Activated B cell treated with CpG ODN at 0.5 μM for 24 hours (primary cell): ENCODE measurements at places on chromosomes 2 and 18. TPM values are rescaled to one million over a fixed set of nuclear protein-coding genes. Genes with fewer than 3 reads are reported as not detected.

Gene REG1B
- total RNA-seq = not detected in 2 replicates

Gene ZNG1B
- 48.5 and 53.2 TPM in 2 replicates for total RNA-seq

Gene EPB41L3
- total RNA-seq = 0.34 and 0.73 TPM in 2 replicates

Gene SEMA4C
- 0.34 and 0.55 TPM in 2 replicates for total RNA-seq

Gene C2orf80
- total RNA-seq = not detected in 2 replicates

Gene INHBB
- not detected in 2 replicates for total RNA-seq

DNA sequence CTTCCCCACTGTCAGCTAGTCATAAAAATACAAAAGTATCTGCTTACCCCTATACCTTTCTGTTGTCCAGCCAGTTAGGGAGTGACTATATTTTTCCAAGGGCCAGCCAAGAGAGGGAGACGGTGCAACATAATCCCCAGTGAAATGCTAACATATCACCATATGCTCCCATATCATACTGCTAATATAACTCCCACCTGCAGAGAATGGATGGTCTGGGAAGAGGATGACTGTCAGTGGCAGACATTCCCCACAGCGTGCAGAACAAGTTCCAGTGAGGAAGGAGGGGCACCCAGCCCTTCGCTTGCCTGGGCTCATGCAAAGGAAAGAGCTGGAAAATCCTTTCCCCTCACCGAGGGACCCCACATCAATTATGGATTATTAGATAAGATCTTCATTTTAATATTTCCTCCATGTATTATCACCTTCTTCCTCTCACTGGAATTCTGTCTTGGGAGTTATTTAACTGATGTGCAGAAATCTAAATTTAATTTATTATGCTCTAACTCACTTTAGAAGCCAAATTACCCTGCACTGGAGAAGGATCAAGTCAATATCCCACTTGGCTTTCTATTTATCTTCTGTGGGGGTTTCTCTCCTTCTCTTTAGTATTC lies 135.6 kb downstream of the GALNT14 start:
- no peak for DNase-seq

GRCh38 chr18:59062643-59063006 lies 77.1 kb upstream of the SEC11C start:
- DNase-seq = no peak

- DNase-seq = no peak
Measured at GRCh38 chr2:96359866-96360265, 24.3 kb downstream of the NCAPH start.

DNA sequence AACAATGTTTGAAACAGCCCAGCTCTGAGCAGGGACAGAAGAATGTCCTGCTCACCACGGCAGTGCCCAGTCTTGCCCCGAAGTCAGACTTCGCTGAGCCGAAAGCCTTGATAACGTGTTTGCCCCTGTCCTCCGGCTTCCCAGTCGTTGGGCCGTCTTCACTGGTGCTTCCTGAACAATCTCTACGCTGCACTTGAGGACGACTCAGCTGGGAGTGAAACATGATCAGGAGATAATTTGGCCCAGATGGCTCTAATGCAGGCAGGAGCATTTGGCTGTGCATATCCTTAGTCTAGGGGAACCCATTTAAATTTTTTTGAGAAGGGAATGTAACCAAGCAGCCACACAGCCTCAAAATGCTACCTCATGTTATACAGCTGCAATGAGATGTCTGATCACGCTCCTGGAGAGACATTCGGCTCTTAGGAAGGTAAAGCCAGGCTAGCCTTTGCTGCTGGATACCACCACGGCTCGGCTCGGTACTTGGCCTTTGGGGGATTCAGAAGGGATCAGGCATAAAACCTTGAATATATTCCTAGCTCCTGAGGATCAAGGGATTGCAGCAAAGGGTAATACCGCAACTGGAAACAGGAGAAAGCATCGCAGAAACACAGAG lies 43.6 kb downstream of the FECH start:
- no peak for DNase-seq

DNA sequence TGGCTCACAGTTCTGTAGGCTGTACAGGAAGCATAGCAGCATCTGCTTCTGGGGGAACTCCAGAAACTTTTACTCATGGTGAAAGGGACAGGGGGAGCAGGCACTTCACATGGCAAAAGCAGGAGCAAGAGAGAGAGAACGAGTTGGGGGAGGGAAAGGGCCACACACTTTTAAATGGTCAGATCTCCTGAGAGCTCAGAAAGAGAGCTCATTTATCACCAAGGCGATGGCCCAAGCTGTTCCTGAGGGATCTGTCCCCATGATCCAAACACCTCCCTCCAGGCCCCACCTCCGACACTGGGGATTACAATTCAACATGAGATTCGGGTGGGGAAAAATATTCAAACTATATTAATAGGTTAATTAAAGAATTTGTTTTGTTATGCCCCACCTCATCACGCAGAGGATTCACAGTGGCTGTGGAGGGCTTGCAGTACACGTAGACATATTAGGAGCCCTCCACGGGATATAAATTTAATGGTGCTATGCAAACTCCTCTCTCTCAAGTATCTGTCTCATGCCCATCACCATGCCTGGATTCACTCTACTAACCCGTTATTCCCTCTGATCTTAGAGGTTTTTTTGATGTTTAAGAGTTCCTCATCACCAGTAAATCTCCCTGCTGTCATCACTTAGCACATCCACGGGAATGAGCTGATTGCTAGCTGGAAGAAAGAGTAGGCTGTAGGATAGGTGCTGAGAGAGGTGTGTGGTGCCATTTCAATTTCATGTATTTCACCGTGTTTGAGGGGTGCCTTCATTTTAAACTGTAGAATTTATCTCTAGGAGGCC lies 84.5 kb upstream of the ARHGAP28 start:
- DNase-seq = no peak

DNA sequence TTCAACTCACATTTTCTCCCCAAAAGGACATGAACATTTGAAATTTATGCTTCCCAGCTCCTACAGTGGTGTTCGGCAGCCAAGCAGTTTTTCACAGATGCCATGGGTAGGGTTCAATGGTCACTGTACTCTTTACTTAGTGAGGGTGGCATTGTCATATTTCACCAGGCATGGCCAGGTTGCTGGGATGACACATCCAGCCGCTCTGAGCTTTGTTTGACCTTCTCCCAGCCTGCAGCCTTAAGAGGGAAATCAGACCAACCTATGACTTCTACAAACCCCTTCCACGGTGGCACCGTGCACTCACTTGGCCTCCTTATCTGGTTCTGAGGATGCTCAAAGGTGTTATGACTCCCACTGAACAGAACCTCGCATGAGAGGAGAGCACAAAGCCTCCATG lies 108.4 kb upstream of the SH3BP4 start:
- no peak for DNase-seq

DNA sequence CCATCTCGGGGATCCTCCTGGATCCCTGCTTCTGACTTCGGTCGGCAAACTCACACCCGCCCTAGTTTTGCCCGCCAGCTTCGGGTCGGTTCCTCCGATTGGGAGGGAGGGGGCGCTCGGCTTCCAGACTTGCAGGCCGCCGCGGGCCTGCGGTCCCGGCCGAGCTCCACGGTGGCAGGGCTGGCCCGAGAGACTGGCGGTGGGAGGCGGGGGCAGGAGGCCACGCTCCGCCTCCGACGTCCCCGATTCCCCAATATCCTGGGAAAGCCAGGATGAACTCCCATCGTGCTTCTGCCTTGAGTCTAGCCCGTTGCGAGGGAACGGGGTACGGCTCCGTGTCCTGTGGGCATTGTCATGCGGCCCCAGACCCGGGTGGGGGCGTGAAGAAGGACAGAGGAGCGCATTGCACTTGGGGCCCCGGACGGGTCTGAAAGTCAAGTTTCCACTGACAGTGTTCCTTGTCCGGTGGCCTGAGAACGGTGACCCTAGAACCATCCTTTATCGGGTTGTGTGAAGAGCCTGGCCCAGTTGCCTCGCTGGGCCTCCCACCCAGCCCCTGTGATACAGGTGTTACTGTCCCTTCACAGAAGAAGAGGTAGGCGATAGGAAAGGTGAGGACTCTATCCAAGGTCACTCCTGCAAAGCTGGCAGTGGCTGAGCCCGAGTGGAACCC lies 2.4 kb upstream of the INHBB start:
- peak; percentile 27 for DNase-seq

- DNase-seq = no peak
Measured at GRCh38 chr2:179181002-179181401, 83.6 kb downstream of the SESTD1 start.

DNA sequence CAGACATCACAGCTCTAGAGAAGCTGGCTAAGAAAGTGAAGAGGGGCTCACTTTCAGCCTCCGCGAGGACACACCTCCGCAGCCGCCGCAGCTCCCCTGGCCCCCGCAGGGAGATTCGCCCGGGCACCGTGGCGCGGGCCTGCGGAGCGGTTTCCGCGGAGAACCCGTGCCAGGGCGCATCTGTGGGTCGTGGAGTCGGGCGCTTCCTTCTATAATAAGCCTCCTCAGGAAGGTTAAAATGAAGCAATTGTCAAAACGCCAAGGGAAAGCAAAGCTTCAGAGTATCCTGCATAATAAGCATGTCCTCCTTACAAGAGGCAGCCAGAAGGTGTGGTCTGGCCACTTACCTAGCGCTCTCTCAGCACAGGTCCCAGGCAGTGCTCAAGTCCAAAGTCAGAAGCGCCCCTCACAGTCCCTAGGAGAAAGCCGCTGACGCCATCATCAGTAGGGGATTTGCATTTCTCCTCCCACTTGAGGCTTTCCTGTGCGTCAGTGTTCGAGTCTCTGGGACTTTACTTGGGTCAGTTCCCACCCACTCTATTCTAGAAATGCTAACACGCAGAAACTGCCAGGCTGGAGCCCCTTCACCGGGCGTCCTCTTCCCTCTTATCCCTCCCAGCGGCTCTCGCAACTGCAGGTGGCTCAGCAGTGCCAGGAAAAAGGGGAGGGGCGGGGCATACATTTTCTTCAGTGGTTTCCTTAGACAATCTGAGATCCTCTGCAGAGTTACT lies at the start of gene STAT4:
STAT4 (minus strand) TSS at position 395 of the 731 bp plus-strand sequence. CDS start 2,791 bp downstream, outside the sequence.
- peak; percentile 55 for DNase-seq
